ENCODE measurements at places on chromosomes 16 and 17.

DNA sequence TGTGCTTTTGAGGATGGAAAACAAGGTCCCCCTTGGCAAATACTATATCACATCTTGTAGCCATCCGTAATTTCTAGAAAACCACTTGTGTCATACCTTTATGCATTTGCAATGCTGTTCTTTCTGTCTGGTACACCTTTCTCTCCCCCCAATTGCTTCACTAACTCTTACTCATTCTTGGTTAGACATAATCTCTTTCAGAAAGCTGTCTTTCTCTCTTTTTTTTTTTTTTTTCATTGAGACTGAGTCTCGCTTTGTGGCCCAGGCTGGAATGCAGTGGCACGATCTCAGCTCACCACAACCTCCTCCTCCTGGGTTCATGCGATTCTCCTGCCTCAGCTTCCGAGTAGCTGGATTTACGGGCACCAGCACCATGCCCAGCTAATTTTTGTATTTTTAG, 94.9 kb upstream of the C17orf78 start:
- no peak for DNase-seq

DNA sequence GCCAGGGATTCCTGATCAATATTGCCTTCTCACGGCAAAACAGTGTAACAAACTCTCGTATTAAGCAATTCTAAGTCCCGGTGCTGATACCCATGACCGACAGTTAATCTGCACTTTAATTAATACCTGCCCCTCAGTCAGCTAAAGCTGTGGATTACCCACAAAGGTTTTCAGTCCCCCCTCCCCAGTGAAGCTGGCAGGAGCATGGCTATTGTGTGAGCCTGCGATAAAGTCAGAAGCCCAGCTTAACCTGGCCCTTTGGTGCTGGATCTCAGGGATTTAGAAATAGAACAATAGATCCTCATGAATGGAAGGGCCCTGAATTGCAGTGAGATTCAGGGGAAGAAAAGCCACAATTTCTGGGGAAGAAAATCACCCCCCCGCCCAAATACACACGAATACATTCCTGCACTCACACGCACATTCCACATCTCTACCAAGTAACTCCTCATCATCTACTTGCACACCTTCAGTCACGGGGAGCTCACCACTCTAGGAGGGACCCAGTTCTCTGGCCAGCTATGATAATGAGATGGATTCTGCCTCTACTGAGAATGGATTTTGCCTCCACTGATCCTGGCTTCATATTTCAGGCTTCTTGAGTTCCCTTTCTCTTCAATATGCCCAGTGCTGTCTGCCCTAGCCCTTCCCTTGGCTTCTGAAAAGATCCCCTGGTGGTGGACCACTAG, 102.6 kb downstream of the WSCD1 start:
- DNase-seq = no peak

GRCh38 chr16:27406511-27407128, 4.6 kb downstream of the IL21R start:
- no peak for DNase-seq

- no peak for DNase-seq
These were observed 98.6 kb upstream of the CHMP6 start for GRCh38 chr17:80892900-80893603.

- DNase-seq = no peak
These were observed 1.2 kb downstream of the GNA13 start for GRCh38 chr17:65055280-65055707.

DNA sequence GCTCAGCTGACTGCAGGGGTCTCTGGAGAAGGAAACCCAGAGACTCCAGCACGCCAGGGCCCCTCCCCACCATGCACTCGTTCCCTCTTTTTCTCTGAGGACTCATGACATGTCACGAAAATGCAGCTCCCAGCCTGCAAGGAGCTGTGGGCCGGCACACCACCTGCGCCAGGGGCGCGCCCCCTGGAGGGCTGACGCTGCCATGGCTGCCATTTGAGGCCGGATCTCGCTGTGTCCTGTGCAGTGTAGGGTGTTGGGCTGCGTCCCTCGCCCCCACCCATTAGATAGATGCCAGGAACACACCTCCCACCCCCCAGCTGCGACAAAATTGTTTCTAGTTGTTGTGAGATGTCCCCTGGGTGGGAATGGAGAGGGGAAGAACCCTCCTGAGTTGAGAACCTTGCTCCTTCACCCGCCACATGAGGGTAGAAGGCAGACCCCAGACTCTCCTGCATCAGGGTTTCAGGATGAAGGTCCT, 8.2 kb downstream of the SYNGR2 start:
- peak; percentile 51 for DNase-seq

GRCh38 chr16:66746682-66747081, 4.7 kb downstream of the DYNC1LI2 start:
- no peak for DNase-seq

GRCh38 chr16:19710991-19711545, 7.0 kb downstream of the KNOP1 start:
- DNase-seq = no peak

GRCh38 chr16:9900576-9900975, 281.7 kb downstream of the GRIN2A start:
- no peak for DNase-seq

GRCh38 chr16:27704252-27704651, 154.3 kb downstream of the KATNIP start:
- no peak for DNase-seq

- no peak for DNase-seq
These were observed 488.1 kb downstream of the XYLT1 start for GRCh38 chr16:16982614-16983013.

GRCh38 chr16:50338371-50339231, 30.2 kb downstream of the BRD7 start:
- DNase-seq = no peak

DNA sequence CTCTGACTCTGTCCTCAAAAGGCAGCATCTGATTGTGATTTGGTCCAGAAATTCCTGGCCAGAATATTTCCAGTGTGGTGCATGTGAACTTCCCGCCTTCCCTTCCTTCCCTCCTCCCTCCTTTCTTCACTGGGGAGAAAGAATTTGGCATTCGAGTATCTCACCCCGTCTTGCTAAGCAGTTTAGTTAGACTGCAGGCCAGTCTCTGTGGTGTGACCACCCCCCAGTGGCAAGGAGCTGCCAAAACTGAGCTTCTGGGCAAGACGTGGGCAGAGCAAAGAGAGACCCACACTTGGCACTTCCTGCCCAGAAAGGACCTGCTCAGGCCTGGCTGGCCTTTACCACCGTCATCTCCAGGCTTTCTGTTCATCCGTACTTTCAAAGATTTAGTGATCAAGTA, 36.4 kb downstream of the SNX20 start:
- no peak for DNase-seq

DNA sequence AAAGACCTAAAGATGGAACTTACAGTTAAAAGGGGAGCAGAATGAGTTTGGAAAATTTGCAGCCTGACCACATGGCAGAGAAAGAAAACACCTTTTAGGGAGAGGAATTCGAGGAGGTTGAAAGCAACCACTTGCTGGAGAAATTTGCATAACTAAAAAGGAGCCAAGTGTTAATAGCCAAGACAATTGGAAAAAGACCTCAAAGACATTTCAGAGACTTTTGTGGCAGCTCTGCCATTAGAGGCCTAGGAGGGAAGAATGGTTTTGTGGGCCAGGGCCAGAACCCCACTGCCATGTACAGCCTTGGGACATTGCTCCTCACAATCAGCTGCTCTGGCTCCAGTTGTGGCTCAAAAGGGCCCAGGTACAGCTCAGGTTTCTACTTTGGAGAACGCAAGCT, 338.5 kb downstream of the UTP18 start:
- no peak for DNase-seq

DNA sequence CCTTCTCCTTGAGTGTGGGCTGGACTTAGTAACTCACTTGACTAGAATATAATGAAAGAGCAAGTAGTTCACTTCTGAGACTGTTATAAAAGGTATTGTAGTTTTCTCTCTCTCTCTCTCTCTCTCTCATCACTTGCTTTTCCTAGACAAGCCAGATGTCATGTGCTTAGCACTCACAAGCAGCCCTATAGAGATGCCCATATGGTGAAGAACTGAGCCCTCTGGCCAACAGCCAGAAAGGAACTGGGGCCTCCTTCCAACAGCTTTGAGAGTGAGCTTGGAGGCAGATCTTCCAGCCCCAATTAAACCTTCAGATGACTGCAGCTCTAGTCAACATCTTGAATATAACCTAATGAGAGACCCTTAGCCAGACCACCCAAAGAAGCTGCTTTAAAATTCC, 440.5 kb downstream of the GRIN2A start:
- DNase-seq = no peak

- no peak for DNase-seq
These were observed 31.1 kb downstream of the PPM1E start for GRCh38 chr17:58786586-58787295.

DNA sequence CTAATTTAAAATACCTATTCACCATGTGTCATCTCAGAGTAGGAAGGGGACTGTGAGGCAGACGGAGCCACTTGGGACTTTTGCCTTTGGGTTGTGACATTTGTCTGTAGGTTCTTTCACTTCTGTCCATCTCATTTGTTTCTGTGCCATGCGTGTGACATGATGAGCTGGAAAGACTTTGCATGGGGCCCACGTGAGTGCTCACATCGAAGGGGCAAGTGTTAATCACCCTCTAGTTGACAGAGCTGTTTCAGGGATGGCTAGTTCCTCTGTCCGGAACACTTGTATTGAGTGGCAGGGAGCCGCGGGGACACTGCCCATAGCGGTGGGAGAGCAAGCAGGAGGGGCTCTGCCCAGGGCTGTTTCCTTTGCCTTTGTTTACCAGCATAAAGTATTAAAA, 112.0 kb downstream of the RPTOR start:
- DNase-seq = no peak

- DNase-seq = no peak
These were observed 8.3 kb downstream of the TEX2 start for GRCh38 chr17:64254755-64255154.

DNA sequence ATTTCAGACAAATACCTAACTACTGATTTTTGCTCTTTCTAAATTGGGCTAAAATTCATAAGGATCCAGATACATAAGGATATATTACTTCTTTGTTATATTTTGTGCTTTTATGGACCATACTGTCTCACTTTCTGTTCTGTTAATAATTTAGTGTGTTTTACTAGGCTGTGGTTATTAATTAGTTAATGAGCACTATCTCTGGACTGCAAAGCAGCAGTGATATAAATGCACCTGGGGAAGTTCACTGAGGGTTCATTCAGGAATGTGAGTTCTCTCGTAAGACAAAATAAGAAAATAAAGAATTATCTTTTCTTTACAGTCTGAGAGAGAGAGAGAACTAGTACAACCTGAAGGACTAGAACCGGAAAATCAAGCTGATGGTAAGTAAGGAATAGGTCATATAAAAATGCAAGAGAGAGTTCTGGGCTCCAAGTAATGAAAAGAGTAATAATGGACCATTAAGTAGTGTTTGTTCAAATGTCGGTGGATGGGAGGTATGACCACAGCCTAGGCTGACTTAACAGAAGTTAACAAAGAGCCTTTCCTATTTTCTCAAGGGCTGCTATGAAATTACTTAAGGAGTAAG, 55.6 kb downstream of the IKZF3 start:
- DNase-seq = no peak

DNA sequence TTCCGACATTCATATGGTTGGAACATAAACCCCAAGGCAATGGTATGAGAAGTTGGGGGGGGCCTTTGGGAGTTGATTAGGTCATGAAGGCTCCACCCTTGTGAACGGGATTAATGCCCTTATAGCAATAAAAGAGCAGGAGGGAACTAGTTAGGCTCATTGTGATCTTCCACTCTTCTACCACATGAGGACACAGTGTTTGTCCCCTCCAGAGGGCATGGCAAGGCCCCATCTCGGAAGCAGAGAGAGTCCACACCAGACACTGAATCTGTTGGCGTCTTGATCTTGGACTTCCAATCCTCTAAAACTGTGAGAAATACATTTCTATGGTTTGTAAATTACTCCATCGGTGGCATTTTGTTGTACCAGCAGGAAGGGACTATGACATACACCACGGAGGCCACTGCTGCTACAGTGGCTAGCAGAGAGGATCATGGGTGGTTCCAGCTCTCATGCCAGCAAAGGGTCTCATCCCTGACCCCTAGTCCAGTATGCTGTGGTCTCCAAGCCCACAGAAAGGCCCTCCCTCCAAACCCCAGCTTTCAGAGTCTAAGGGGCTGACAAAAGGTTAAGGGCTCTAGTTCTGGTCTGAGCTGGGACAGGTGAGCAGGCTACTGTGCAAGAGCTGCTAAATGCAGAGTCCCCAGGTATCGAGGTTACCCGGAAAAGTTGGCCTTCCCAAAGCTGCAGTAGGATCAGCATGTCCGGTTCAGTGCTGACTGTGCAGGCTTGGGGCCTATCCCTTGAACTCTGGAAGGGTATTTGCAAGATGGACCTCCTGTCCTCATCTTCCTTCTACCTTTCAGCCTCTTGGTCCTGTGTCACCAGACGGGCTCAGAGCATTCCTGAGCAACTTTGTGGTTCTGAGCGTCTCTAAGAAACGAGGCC, 12.2 kb downstream of the CCR7 start:
- DNase-seq = no peak

GRCh38 chr16:81658373-81658772, 120.7 kb upstream of the PLCG2 start:
- no peak for DNase-seq

GRCh38 chr17:73921306-73921705, 277.1 kb upstream of the SDK2 start:
- no peak for DNase-seq

DNA sequence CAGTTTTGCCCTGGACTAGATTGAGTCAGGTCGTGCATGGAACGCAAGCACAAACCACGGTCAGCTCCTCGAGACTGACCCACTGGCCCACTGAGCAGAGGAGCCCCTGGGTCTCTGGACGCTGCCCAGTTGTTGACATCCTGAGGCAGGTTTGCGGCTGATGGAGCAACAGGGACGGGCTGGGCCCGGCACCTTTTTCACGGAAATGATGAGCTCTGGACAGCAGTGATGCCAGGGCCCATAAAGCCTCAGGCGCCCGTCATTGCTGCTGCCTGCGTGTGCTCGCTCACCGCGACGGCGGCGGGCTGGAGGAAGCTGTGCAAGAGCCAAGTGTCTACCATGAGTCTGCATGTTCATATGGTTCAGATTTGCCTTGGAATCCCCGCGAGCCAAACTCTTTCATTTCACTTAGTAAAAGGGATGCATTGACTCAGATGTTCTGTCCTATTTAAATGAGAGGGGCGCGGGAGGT, 30.8 kb upstream of the CRISPLD2 start:
- DNase-seq = no peak
